ENCODE measurements at places on chromosomes 11 and 22. TPM values are rescaled to one million over a fixed set of nuclear protein-coding genes. Genes with fewer than 3 reads are reported as not detected.
A peak's percentile ranks its signal among the peaks of the same experiment; 100 is the strongest.

The OR5P2 gene
- total RNA-seq = not detected

- no peaks in the 10 kb centered on the region for H3K36me3 ChIP-seq
- no peaks in the 10 kb centered on the region for H3K27me3 ChIP-seq
- DNase-seq = no peak
- H3K27ac ChIP-seq = peak overlapping the region; percentile 62
These were observed 23.8 kb upstream of the SLC22A12 start for GRCh38 chr11:64566915-64567891.

The C11orf97 gene
- total RNA-seq = not detected

The SLC16A8 gene
- not detected for total RNA-seq

All from ovary (tissue), 10 donors.